ENCODE measurements at places on chromosomes 6 and 20.

DNA sequence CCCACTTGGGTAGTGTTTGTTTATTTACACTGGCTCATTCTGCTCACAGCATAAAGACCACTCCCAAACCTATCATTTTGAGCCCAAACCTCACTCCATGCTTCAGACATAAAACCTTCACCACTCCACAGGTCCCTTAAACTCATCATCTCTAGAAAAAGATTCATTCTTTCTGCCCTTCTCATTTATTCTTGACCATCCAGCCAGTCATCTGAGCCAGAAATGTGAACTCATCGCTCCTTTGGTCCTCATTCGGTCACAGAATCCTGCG lies 12.4 kb downstream of the TPMT start:
- DNase-seq: no peak

- DNase-seq: no peak
Observed at GRCh38 chr6:3136292-3137011, 17.9 kb downstream of the BPHL start.

- DNase-seq: peak; percentile 66
Observed at GRCh38 chr6:13302751-13303667, 25.3 kb downstream of the TBC1D7 start.

DNA sequence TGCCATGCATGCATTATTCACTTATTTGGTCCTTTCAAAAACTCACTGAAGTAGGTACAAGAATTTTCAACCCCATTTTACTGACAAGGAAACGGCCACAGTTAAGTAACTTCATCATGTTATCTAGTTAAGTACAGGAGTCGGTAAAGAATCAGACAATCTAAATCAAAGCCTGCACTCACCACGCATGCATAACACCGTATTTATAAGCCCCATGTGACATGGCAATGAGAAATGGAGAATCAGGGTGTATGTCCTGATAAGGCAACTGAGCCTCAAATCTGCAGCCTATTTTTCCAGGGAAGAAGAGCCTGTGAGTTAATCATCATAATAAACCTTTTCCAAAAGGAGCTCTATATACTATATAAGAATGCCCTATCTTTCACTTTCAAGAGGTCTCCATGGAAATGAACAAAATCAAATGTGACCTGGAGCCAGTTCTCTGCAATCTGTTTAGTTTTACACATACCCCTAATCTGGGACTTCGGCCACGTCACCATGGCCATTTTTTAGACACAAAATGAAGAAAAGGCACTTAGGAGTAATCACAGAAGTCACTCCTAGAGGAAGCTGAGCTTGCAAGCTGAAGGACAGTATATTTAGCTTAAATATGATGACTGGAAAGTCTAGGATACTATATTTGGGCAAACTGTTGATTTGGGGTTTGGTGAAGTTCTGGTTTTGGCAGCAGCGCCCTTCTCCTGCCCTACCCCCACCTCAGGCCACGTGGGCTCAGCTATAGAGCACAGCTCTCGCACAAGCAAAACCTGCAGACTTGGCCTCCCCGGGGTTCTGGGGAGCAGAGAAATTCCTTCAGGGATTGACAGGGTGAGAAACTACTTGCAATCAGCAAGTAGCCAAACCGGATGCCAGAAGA lies 19.2 kb downstream of the TRAM2 start:
- no peak for DNase-seq

DNA sequence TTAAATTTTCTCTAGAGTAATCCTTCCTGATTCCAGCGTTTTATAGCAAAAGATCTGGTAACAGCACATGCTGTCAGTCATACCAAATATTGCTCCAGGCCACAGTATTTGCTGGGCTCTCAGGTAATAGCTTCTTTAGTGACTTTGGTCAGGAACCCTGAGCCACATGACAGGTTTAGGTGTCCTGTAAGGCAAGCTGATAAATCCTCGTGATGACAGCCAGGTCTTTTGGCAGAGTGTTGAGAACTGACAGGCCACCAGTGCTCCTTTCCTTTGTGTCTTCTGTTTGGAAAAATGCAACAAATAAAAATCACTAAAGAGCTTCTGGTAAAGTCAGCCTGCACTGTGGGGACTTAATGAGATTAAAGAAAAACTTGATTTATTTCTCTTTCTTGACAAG lies 34.6 kb downstream of the PRDM13 start:
- no peak for DNase-seq

DNA sequence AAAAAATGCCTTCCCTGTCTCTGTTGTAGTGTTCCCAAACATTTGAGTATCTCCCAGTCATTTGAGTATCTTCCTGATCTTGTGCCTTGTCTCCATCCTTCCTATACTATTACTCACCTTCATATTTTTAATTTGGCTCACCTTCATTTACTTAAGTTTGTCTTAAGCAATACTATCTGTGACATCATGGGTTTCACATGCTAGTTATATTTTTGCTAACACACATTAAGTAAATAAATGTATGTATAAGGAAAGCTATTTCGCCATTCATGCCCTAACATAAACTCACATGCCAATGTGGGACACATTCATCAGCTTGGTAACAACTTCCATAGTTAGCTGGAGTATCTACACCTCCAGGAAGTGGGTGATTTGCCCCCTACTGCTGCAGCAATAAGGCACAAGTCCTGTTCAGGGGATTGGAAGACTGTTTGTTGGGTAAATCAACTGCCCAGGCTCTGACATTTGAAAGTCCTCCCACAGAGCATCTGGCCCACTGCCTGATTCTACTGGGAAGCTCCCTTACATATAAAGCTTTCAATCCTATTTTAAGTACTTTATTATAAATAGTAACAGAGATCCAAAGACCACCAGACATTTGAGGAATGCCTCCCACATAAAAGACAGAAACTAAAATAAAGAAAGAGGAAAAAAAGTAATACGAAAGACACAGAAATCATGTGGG lies 132.3 kb downstream of the ISM1 start:
- DNase-seq: no peak

GRCh38 chr6:134647861-134648260 lies 302.0 kb downstream of the ALDH8A1 start:
- DNase-seq: no peak

- DNase-seq: no peak
Observed at GRCh38 chr6:70819646-70820045, 137.2 kb downstream of the B3GAT2 start.

GRCh38 chr6:52389626-52390360 lies 27.8 kb downstream of the PAQR8 start:
- peak; percentile 73 for DNase-seq

- DNase-seq: no peak
Observed at GRCh38 chr6:136487759-136488425, 62.3 kb downstream of the MAP7 start.

DNA sequence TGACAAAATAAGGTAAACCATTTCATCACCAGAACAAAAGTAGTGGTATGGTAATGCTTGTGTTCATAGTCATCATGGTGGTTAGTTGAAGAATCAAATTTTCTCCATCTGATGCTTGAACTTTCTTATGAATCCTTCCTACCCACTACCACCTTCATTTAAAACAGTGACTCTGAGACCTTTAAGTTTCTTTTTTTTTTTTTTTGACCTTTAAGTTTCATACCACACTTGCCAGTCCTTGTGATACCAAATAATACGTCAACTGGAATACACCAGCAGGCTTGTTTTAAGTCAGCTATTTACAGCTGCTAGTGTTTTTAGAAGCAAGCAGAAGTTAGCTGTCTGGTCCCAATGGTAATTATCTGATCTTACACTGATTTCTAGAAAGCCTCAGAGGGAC lies 413.4 kb upstream of the SOX4 start:
- DNase-seq: no peak

DNA sequence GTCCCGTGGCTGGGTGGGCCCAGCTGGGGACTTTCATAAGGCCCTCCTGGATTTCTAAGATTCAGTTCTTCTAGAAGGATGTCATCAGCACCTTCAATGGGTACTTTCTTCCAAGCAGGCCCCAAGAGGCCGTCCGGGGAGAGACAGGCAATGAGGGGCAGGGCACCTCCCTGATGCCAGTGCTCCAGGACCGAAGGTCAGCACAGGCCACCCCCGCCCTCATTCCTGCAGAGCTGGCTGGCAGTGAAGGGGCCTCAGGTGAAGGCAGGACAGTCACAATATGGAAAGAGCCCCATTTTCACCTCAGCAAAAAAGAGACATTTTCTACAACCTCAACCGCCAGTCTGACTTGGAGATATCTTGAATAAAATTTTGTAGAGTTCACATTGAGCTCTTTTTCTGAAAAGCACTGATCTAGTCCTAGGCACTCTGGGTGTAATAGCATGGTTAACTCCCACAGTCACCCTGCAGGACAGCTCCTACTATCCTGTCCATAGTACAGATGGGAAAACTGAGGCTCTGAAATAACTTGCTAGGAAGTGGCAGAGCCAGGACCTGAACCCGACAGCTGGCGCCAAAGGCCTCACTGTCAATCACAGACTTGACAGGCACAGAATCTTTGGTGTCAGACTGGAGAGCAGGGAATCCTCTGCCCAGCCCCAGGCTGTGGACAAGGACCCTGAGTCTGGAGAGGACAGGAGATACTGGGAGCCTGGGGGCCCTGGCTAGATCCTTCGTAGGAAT lies 50.3 kb downstream of the RRBP1 start:
- DNase-seq: no peak

DNA sequence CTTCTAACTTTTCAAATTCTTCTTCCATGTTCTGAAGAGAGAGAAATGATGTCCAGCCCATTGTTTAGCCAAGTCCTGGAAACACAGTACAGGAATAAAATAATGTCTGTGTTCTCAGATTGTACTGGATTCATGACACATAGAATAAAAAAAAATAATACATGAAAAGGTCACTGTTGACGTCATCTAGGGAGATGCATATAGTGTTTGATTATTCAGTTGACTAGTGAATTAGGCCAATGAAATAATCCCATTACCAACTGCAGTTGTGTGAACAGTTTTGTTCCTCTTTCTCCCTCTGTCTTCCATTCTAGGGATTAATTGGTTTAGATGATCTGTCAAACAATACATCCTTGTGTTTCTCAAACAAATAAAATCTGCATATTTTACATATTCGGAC lies 222.8 kb downstream of the ALDH8A1 start:
- DNase-seq: no peak

DNA sequence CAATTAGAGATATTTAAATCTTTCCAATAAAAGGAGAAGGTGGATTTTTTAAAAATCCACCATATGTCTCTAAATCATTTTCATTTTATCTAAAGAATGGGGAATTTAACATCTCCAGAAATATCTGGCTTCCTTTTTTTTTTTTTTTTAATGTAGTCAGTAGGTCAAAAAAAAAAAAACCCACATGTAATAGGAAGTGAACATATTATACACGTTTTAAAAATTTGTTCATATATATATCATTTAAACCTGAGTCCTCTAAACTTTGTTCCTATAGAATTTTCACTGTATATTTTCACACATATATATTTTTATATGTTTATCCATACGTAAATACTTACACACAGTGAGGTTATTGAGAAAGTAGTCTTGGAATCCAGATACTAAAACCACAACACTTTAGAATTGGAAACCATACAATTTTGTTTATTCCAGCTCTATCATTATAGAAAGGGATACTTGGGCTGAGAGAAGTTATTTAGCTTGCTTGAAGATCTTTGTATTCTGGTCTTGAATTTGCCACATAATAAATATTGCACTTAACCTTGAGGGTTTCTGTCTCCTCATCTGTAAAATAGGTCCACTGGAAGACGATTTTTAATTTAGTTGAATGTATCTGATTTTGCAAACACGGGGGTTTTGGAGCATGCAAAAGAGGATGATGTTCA lies 62.1 kb upstream of the ZNF217 start:
- DNase-seq: no peak

GRCh38 chr6:128111096-128111495 lies 210.2 kb upstream of the THEMIS start:
- DNase-seq: no peak

DNA sequence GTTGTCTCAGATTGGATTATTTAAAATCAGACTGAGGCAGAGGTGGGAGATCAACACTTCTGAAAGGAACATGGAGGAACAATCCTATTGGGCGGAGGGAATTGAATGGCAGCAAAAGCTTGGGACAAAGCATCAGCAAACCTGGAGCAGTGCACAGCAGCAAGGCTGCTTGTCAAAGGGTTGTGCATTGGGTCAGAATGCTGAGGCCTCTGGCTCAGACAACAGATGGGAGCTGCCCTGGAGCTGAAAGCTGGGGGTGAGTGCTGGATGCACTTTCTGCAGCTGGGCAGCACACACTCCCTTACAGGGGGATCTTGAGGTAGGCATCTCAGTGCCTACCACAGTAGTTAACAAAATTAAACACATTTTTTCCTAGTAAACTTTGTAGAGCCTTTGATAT lies 634.4 kb upstream of the MMS22L start:
- no peak for DNase-seq

DNA sequence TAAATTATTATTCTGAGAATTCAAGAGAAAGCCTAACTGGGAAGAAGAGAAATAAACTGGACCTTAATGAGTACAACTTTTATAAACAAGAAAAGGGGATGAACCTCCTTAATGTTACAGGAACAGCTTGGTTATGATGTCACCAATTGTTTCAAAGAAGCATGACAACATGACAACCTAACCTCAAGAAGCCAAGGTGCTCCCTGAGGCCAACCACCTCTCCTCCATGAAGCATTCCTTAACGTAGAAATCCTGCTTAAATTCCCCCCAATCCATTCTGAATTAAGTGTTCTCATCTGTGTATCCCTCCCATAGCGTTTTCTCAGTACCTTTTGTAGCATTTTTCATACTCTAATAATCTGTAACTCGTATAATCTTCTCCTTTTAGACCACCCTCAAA lies 1.7 kb downstream of the HBS1L start:
- no peak for DNase-seq

DNA sequence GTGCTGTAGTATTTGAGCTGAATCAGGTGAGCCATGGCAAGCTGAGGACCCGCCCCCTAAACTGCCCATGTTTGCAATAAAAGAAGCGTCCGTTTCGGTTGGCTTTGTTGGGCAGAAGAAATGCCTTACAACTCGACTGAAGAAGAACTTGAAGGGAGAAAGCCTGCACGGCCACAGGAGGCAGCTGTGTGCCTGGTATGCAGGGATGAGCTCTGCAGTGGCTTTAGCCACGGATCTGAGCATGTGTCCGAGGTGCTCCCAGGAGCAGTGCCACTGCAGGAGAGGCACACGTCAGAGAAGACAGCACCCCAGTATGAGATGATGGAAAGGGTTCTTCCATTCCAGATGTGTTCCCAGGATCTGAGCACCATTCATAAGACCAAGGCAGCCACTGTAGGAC lies 23.5 kb downstream of the KIZ start:
- DNase-seq: no peak

GRCh38 chr20:51104960-51105920 lies 82.3 kb upstream of the KCNG1 start:
- DNase-seq: no peak

Data from CD4-positive, alpha-beta T cell treated with Interleukin-17A for 1 hour (primary cell).